Activated T-cell treated with anti-CD3 and anti-CD28 coated beads for 24 hours (primary cell): ENCODE measurements at places on chromosomes 5 and 9.

DNA sequence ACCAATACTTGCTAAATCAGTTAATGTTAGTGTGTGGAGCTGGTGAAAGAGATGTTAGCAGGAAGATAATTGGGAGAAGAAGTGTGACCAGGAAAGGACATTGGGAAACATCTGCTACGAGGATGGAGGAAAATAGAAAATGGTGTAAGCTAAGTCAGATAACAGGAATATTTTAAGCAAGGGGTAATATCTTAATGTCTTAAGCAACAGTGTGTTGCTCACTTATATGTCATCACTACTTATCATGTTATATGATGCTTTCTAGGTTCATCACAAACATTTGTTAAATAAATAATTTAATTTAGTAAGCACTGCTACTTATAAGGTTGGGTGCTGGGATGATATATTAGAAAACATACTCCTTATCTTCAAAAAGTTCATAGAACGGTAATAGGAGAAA lies 326.1 kb downstream of the EDIL3 start:
- no peak for DNase-seq

DNA sequence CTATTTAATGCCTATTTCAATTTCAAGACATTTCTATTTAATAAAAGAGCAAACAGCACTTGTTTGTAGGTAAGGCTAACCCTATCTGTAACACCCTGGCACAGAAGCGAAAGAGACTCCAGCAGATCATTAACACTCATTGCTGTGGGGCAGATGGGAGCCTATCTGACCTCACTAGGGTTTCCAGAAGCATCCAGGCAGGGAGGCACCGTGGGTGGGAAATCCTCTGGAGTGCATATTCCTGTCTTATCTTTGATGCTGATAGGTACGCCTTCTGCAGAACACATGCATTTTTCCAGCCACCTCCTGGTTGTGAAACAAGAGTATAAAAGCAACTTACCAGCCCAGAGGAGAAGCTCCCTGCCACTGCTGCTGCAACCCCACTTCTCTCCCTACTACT lies 233.7 kb downstream of the GLIS3 start:
- no peak for DNase-seq

GRCh38 chr5:68047035-68047434 lies 168.5 kb upstream of the PIK3R1 start:
- DNase-seq, result no peak

DNA sequence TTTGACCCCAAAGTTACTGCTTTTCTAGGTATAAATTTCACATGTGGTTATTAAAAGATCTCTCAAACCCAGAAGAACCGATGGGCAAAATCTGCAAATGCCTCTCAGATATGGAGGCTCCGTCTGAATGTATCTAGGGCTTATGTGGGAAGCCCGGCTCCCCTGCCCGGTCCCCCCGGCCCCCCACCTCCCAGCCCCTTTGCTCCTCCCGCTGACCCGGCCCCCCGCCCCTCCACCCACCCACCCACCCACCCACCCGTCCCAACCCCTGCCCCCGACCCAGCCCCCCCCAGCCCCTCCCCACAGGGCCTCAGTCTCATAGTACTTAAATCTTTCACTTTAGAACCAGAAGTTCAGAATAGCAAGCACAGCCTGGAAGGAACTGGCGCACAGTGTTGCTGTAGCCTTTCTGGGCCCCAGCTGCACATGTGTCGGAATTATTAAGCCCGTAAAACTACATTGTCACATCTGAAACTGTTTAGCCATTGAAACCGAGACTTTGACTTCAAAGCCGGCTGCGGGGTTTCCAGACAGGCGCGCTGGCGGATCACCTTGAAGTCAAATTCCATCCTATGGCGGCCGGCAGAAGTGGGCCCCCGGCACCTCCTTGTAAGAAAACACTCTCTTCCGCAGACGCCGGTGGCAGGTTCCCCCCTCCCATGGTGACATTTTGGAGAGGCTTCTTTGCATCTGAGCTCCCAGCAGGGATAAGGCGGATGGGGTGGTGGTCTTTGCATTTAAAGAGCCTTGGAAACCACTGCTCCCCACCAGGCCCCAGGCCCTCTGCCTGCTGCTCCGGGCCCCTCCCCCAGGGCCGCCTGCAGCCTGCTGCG lies 12.8 kb downstream of the NKD2 start:
- DNase-seq, result no peak

- DNase-seq, result no peak
Observed at GRCh38 chr9:38720083-38720745, at the start of gene FAM240B. FAM240B (minus strand) TSS chr9:38720133; CDS start chr9:38703999, 16,134 bp downstream.

DNA sequence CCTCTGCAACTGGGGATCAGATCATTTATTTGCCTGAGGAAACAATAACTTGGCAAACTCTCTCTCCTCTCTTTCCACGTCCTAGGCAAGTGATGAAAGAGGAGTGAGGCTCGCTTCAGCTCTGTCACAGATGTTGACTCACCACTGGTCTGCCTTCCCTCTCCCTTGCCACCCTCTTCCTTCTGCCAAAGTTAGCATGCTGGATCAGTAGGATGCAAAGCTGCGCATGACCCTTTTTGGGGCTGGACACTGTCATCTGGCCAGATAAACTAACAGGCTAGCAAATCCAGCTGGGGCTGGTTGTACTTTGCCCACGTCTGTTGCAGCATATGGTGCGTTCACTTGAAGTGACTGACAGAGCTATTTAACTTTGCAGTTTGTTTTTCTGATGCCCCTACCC lies 36.2 kb upstream of the SMARCA2 start:
- no peak for DNase-seq

DNA sequence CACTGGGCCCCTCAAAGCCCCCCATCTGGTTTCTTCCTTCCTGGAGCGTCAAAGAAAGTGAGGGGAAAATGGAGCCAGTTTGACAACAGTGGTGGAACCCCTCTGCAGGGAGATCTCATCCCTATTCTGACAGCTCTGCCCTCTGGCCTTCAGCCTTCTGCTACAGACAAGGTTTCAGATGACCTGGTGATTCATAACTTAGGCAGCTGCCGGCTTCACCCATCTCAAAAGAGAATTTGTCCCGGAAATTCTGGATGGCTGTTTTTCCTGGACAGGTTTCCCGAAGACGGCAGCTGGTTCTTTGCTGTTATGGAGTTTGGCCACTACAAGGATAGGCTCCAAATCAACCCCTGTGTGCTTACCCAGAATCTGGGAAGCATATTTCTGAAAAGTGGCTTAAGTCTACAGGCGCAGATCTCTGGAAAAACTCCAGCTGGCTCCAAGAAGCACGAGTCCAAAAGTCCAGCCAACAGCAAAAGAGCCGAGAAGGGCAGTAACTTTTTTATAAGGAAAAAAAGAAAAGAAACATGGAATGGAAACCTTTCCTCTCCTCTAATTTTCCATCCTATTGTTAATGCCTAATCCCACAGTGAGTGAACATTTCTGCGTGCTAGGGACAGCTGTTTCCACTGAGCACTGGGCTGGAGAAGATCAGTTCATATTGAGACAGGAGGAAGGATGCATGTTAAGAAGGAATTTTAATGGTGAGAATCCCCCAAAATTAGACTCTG lies 54.5 kb downstream of the ZNF366 start:
- no peak for DNase-seq

GRCh38 chr5:67092535-67092934 lies 104.1 kb downstream of the CD180 start:
- DNase-seq, result no peak

DNA sequence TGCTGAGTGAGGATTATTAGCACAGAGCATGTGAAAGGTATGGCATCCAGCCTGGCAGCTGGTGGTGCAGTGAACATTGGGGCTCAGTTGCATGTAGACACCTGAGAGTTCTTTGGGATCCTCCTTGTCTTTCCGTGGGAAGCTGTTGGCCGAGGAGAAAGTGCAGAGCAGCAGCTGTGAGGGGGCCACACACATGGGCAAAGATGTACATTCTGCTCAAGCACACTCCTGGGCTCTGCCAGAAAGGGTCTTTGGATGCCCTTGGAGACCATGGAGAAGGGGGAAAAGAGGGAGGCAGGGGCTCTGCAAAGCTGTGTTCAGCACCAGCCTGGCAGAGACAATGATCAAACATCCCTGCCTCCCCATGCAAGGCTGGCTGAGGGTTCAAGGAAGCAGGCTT lies 138.7 kb upstream of the PITX1 start:
- no peak for DNase-seq

DNA sequence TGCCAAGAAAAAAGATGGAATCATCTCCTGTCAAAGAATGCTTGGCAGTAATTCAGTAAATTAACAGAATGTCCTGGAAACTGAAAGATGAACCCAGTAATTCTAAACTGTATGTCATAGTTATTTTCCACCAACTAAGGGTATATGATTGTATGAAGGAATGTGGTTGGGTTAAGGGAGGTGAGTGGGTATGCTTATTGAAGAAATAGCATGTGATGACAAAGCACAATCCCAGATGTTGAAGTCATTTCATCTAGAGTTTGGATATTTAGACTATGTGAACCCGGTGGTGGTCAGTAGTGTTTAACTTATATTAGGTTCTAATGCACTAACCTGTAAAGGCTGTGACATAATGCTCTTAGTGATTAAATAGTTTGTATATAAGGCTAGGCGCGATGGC lies 87.3 kb downstream of the CDKN2A start:
- DNase-seq, result no peak

GRCh38 chr9:126689027-126689825 lies 75.5 kb downstream of the LMX1B start:
- DNase-seq, result no peak

DNA sequence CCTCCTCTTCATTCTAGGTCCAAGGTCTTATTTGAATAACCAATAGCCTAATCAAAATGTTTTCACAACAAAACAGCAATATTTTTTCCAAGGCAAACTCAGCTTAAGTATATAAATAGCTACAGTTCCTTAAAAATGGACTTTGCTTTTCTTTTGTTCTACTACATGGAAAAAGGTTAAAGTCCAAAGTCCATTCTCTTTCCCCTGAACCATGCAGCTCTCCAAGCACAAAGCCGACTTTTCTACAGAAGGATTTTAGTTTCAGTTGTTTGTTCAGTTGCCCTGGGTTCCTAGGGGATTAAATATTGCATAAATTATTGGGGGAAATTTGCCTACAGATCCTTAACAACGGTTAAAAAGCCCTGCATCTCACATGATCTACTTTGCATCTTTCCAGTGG lies 677.0 kb upstream of the KLF4 start:
- DNase-seq, result no peak
